ENCODE measurements at places on chromosomes 7 and 10.

GRCh38 chr7:15618275-15618674 is 56.5 kb upstream of the AGMO start:
- no peak for DNase-seq

DNA sequence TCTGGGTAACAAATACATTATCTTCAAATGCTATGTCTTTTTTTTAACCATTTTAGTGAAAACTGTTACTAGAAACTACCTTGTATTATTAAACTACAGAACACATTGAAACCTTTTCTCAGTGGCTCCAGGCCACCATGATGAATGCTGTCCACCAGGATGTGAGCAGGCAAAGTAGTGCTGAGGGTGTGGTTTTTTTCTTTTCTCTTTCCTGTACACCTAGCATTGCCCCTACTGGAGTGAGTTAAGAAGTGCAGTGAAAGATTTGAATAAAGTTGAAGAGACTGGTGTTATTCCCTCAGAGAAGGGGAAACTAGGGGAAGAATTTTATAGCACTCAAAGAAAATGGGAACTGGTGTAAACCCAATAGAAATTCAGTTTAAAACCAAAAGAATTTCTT is 120.0 kb upstream of the SAMD8 start:
- no peak for DNase-seq

- DNase-seq = peak; percentile 55
Measured at GRCh38 chr10:95388539-95388938, 97.7 kb upstream of the PDLIM1 start.

DNA sequence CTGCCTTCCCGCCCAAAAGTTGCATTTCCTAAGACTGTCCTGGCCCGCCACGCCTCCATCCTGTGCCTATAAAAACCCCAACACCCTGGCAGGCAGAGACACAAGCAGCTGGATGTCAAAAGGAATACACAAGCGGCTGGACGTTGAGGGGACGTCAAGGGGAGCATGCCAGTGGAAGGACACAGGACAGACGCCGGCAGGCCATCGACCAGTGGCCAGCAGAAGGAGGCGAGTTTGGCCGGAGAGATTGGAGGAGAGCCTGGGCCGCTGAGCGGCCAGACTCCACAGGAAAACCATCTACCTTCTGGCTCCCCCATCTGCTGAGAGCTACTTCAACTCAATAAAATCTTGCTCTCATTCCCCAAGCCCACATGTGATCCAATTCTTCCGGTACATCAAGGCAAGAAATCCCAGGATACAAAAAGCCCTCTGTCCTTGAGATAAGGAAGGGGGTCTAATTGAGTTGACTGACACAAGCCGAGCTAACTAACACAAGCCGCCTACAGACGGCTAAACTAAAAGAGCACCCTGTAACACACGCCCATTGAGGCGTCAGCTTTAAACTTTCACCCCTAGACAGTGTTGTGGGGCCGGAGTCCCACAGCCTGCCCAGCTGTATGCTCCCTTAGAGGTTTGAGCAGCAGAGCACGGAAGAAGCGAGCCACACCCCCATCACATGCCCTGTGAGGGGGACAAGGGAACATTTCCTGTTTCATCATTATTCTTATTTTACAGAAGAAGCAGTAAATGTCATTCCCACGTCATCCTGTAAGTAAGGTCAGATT is 150.3 kb upstream of the PHYHIPL start:
- DNase-seq = no peak

GRCh38 chr7:34821932-34822558 is 164.0 kb downstream of the NPSR1 start:
- DNase-seq = no peak

DNA sequence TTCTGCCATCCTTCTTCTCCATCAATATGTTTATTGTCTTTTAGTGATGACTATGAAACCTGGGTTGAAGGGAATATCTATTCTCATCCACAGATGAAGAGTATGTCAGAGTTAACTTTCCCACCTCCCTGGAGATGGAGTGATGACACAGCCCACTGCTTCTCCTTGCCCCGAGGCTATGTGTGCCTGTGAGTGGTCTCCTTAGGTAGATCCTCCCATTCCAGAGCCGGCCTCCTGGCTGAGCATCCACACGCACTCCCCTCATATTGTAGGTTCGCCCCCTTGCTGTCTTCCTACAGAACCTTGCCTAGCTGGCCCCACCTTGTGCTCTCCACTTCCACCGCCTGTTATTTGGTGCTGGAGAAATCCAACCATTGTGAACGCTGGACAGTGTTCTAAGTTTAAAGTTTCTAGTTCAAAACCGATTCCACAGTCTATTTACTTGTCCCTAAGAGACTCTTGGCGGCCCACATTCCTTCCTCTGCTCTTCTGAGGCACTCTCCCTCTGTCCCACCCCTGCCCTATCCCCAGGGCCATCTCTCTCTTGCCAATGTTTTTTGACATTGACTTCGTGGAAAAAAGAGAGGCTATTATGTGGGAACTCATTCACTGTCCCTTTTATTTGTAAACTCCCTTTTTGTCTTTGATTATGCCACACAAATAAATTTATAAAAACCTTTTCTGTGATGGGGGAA is 168.0 kb downstream of the ZNF438 start:
- no peak for DNase-seq

GRCh38 chr10:14608381-14609001 is 166.2 kb downstream of the FAM107B start:
- no peak for DNase-seq

- no peak for DNase-seq
Measured at GRCh38 chr7:56578612-56579011, 462.4 kb upstream of the NUPR2 start.

- DNase-seq = no peak
Measured at GRCh38 chr10:123635131-123635530, 31.0 kb upstream of the GPR26 start.

DNA sequence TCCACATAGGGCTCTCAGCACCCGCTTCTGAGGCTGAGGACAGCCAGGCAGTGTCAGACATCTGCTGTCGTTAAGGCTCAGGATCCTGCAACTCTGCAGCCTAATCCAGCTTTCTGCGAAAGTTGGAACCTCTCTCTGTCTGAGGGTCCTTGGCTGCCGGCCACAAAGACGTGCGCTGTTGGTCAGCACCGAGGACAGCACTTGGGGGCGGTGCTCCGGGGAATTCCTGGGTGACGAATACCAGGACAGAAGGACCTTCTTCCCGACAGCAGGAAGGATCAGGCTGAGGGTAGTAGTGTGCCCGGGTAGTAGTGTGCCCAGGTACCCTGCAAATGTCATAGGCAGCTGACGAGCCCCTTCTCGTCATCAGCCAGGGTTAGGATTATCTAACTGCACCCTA is 16.0 kb upstream of the RASGEF1A start:
- no peak for DNase-seq

DNA sequence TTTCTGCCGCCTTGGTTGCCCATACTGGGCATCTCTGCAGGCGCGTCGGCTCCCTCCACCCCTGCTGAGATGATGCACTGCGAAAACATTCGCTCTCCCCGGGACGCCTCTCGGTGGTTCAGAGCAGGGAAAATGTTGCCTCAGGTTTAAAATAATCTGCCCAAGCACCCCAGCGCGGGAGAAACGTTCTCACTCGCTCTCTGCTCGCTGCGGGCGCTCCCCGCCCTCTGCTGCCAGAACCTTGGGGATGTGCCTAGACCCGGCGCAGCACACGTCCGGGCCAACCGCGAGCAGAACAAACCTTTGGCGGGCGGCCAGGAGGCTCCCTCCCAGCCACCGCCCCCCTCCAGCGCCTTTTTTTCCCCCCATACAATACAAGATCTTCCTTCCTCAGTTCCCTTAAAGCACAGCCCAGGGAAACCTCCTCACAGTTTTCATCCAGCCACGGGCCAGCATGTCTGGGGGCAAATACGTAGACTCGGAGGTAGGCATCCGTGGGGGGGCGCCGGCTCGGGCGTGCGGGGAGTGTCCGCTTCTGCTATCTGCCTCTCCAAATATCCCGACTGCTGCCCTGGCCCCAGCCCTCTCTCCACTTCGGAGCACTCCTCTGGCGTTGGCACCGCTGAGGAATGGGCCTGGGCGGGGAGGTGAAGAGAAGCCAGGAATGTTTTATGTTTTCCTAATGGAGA is at the start of gene CAV1:
Gene CAV1, plus strand, starts transcription at position 428 of the 689 bp plus-strand sequence. Its CDS starts 27 bp downstream, at position 455.
- DNase-seq = no peak

GRCh38 chr10:38741226-38741625 is 647.1 kb downstream of the ZNF37A start:
- no peak for DNase-seq

DNA sequence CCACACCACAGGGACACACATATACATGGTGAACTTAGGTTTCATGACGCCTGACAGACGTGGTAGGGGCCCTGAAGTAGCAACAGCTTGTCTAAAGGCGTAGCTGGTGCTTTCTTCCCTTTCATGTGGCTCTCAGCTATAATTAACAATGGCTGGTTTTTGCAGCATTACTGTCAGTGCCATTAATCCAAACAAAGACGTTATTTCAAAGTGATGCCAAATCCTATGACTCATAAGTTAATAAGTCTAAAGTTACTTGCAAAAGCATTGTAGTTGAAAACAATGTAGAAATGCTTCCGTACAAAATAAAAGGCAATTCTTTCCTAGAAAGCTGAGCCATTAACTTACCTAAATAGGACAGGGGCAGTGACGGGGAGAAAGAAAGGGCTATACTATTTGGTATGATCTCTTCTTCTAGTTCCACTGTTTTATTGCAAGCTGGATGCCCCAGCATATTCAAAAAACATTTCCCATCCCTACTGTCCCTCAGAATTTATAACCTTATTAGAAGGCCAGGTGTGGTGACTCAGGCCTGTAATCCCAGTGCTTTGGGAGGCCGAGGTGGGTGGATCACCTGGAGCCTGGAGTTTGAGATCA is 105.4 kb downstream of the ODAD2 start:
- DNase-seq = no peak

GRCh38 chr10:87668324-87669074 is 8.8 kb downstream of the PAPSS2 start:
- DNase-seq = no peak

- DNase-seq = no peak
Measured at GRCh38 chr7:90961037-90961725, 303.1 kb upstream of the FZD1 start.

DNA sequence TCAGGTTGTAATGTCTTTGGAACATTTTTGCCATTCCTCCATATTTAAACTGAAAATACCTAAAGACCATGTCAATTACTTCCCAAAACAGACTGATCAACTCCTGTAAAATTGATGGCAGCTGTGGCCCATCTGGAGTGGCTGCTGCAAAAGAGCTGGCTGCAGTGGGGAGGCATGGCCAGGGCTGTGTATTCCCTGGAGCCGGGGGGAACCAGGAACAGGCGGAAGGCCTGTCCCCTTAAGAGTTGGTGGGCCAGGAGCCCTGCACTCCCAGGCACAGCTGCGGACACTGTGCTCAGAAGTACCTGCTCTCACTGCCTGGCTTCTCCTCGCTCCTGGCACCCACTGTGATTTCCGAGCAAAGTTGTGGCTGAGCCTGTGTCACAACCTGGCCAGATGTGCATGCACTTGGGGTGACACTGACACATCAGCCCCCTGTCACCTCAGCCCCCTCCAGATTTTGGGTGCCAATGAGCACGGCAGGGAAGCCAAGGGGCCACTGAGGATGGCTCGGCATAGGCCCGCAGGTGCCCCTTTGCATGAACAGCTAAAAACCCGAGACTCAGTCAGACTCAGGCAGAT is 116.1 kb downstream of the DGKB start:
- no peak for DNase-seq

- DNase-seq = no peak
Measured at GRCh38 chr7:77338260-77338659, 77.9 kb downstream of the GSAP start.

DNA sequence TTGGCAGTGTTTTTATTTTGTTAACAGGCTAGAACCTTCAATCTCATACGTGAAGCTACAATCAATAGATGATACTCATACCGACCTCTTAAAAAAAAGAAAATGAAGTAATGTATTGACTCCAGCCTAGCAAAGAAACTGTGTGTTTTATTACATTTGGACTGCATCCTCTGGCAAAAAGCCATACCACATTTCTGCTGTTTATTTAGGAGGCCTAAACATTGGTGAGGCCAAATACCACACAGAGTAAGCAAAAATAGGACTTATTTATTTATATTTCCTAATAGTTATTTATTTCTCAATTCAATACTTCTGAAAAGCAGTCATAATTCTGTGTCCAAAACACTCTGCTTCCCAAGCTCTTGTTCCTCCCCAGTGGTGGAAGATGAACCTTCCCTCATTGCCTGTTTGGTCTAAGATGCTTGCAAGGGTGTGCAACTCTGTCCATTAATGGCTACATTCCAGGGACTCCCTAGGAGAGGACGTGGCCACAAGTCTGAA is 398.8 kb upstream of the KLF6 start:
- no peak for DNase-seq

GRCh38 chr7:149126662-149127266 is 640 bp upstream of the ZNF425 start:
- peak; percentile 49 for DNase-seq

GRCh38 chr10:83075815-83076355 is 1063.4 kb upstream of the GHITM start:
- no peak for DNase-seq

DNA sequence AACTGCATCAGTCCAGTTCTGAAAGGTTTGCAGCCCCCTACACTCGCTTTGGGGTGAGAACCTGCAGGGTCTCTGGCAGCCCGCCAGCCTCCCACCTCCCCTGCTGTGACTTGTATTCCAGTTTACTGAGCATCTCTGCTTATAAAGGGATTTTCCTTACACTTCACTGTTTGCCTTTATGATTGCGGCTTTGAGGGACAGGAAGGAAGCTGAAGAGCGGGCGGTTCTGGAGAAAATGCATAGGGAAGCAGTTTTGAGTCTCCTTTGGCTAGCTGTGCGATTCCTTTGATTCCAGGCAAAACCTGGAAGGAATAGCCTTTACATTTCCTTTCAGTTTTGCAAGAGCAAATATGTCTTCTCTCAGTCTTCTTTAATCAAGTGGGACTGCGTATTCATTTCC is 65.0 kb upstream of the TRIM8 start:
- no peak for DNase-seq

DNA sequence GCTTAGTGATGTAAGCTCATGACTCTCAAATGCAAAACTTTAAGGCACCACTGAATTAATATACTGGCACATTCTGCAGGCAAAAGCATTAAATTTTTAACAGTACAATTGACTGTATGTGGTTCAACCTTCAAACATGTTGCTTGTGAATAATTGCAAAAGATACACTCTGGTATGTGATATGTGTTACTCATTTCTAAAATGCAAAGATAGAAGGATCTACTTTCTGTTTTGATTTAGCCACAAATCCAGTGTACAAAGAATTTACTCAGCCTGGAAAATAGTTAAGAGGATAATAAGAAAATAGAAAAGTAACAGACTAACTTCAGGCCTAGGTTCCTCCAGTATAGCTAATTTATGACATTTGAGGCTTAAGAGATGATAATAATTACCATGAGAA is 66.6 kb upstream of the NOBOX start:
- no peak for DNase-seq
